ENCODE measurements at places on chromosomes 16 and 17.

DNA sequence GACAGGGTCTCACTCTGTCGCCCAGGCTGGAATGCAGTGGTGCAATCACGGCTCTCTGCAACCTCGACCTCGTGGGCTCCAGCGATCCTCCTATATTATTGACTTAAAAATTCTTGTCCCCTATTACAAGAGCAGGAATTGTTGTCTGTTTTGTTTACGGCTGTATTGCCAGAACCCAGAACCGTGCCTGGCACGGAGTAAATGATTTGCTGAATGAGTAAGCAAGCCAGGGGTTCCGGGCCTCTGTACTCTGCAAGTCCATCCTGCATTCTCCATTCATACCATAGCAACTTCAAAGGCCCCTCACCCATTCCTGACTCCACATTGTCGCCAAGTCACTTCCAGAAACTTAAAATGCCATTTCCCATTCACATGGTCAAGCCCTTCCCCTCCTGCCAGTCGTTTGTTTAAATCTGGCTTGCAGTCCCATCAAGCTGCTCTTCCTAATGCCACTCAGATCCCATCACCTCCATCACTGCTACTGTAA, 6.9 kb downstream of the ADCY9 start:
- DNase-seq: no peak

DNA sequence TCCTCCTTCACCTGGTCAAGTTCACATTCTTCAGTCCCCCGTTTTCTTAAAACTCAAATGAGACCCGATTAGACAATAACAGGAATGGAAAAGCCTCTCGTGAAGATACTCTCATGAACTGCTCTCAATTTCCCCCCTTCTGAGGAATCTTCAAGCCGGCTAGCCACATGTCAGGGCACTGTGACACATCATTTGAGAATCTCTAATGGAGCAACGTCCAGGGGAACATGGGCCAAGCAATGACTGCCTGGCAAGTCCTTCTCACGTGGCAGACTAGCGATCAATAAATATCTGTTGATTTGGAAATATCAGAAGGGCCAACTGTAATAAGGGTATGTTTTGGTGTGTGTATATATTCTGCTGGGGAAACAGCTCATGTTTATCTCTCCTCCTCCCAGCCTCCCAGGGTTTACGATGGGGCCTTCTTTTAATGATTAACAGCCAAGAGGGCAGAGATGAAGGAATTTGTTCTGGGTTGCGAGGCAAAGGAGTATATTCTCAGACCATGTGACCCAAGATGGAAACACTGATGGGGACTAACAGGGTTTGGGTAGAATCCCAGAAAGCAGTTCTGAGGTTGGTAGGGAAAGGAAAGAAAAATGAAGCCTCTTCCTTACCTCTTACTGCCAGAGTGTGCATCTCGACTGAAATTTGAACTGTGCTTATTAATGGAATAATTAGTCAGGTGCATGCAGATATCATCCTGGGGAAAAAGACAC, 21.4 kb downstream of the TTLL6 start:
- DNase-seq: no peak

GRCh38 chr16:64627288-64627687, 494.6 kb downstream of the CDH11 start:
- DNase-seq: no peak

DNA sequence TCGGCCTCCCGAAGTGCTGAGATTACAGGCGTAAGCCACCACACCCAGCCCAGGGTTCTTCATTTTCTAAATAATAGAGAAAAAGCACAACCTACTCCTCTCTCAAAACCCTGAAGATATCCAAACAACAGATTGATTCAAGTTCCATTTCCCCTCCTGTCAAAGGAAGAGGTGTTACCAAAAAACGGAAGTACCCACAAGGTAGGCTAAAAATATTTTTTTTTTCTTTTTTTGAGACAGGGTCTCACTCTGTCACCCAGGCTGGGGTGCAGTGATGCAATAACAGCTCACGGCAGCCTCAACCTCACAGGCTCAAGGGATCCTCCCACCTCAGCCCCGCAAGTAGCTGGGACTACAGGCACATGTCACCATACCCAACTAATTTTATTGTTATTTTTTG, 18.9 kb downstream of the UTP6 start:
- DNase-seq: no peak

DNA sequence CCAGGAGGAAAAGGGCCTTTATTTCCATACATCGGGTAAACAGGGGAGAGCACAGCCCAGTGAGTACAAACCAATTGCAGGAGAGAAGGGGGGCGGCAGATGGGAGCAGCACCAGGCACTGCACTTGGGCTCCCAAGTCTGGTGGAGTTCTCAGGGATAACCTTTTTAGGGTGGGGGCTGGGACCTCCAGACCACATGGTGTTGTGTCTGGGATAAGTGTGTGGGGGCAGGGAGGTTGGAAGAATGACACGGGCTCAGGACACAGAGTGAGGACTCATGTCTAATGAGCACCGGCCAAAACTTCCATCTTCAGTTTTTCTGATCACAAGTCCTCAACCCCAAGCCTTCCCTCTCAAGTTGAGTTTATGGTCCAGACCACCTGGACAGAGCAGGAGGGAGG, 30.6 kb downstream of the PIPOX start:
- no peak for DNase-seq

DNA sequence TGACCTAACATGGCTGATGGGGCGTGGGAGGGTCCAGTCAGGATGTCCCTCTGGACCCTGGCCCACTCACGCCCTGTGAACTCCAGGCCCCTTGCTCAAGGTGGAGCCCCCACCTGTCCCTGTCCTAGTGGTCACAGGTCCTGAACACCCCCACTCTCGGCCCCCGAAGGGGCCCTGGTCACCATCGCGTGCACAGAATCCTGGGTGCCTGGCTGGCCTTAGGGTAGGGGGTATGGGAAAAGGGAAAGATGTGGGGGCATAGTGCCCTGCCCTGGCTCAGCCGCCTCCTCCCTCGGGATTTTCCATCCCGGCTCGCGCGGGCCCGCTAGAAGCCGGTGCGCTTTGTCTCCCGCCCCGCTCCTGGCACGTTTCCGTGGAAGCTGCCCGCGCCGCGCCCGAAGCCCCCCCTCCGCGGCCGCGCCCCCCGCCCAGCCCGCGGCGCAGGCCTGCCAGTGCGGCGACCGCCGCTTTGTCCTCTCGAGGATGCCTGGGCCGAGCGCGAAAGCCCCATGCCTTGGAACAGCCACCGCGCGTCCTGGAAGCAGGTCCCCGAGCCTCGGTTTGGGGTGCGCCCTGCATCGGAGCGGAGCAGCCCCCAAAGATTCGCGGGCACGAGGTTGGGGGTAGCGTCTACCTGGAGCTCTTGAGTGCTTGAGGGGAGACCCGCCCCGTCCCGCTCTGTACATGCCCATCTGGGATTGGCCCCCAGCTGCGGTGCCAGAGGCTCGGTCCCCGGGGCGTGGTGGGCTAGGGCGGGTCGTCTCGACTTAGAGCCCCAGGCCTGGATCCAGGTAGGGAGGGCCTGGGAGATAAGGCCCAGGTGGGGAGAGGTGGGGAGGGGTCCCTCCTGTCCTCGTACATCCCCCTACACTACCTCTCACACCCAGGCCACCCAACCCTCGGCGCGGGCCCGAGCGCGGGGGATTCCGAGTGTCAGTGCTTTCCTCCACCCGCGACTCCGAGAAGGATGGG, 1.3 kb downstream of the SMPD3 start:
- no peak for DNase-seq

- no peak for DNase-seq
These were observed 2.0 kb upstream of the NAE1 start for GRCh38 chr16:66832661-66833305.

GRCh38 chr17:49444384-49444783, 29.7 kb upstream of the PHB1 start:
- no peak for DNase-seq

DNA sequence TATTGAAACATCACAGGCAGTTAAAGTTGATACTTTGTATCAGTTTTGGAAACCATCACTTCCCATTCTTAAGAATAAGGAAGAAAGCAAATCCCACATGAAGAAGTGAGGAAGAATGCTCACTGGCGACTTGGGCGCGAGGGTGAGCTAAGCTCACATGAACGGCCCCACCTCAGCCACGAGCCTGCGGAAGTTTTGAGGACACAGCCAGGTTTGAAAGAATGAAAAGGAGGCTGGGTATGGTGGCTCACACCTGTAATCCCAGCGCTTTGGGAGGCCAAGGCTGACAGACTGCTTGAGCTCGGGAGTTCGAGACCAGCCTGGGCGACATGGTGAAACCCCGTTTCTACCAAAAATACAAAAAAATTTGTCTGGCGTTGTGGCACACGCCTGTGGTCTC, 110.3 kb upstream of the CHMP6 start:
- no peak for DNase-seq

Data from left hindlimb (tissue), 1 donor.